ENCODE measurements at places on chromosomes 5 and 9.

GRCh38 chr9:108185613-108186012 is 670.2 kb downstream of the ACTL7B start:
- no peak for DNase-seq

DNA sequence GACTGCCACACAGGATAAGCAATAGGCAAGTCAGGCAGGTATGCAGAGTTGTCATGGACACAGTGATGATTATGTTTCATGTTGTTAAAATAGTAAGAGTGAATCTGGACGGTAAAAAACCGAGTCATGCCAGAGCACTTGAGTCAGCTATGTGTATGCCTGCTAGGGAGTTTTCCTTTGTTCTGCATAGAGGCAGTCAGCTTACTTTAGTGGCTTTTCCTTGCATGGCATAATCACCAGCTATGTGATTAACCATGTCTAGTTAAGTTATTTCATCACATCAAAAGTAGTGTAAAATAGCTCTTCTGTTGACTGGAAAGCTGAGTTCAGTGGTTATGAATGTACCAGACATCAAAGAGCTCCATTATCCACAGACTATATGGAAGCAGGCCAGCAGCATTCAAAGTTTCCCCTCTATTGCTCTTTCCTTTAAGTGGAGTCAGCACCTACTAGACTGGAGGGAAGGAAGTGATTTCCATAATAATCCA is 989.8 kb downstream of the TLE1 start:
- DNase-seq = no peak

DNA sequence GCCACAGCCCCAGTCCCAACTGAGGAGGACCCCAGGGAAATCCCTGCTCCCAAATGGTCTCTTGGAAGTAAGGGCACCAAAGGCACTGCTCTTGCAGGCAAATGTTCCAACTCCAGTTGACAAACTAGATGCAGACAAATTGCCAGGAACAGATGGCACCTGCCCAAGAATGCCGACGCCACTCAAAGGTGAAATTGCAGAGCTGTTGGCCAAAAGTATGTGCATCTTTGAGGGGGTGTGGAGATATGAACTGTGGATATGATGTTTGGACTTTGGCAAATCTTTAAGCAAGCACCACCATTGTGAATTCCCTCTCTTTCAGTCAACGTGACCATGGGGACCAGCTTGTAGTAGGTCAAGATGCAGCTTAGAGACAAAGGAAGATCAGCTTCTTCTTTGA is 12.0 kb upstream of the CPLX2 start:
- DNase-seq = no peak

DNA sequence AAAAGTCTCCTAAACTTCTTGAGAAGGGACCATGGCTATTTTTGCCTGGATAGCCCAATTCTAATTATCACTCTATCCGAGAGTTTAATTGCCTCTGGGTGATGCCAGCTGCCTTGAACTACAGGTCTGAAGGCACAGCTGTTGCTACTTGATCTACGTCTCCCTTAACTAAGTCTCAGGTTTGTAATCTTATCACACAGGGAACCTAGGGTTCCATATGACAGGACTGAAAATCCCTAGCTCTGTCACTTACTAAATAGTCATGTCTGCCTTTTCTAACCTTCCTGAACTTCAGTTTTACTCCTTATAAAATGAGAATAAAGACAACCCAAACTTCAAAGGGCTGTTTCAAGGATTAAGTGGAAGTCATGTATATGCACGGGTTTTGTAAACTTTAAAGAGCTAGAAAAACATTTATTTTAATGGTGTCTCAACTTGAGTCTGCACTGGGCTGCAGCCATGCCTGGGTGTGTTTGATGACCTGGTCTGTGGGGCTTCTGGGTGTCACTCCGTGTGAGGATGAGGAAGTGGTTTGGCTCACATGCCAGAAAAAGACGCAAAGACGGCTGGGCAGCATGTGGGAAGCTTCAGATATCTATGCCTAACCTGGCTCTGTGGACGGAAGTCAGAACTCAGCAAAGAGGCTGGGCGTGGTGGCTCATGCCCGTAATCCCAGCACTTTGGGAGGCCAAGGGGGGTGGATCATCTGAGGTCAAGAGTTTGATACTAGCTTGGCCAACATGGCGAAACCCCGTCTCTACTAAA is 129.3 kb upstream of the SLC44A1 start:
- no peak for DNase-seq

DNA sequence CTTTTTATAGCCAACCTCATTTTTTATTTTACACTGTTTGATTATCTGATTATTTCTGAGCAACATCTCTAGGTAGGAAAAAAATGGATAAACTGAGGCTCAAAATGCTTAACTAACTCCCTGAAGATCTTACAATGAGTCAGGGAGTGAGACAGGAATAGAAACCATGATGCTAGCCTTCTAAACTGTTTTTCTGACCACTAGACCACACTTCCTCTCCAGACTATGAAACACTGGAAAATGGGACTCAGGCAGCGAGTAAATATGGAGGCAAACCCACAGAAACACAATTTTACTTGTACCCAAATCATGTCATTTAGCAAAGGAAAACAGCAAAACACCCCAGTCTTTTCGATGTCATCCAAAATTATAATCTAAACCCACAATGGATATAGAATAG is 129.9 kb upstream of the ANKH start:
- DNase-seq = no peak

Measured in activated CD8-positive, alpha-beta memory T cell treated with anti-CD3 and anti-CD28 coated beads for 1 hour (primary cell).